Stimulated activated CD8-positive, alpha-beta memory T cell treated with anti-CD3 and anti-CD28 coated beads, Interleukin-4, amount 100 ng/mL, for 1 hour (primary cell): ENCODE measurements at places on chromosomes 3 and 15.

GRCh38 chr3:32303399-32303747 lies 64.9 kb downstream of the CMTM8 start:
- DNase-seq, result no peak

DNA sequence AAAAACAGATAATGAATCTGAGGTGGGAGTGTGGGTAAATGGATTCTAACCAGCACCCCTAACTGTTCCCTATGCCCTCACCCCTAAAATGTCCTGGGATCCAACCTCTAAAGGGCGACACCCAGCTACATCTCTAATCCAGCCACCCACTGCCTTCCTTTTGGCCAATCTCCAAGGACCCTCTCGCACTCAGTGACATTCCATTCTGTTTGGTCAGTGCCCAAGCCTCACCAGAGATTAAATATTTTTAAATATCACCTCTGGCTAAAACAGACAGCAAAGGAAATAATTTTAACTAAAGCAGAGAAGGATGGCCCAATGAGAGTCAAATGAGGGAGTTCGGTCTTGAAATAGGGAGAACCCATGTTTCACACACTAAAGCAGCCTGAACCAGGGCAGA lies 19.9 kb upstream of the SCN10A start:
- no peak for DNase-seq

DNA sequence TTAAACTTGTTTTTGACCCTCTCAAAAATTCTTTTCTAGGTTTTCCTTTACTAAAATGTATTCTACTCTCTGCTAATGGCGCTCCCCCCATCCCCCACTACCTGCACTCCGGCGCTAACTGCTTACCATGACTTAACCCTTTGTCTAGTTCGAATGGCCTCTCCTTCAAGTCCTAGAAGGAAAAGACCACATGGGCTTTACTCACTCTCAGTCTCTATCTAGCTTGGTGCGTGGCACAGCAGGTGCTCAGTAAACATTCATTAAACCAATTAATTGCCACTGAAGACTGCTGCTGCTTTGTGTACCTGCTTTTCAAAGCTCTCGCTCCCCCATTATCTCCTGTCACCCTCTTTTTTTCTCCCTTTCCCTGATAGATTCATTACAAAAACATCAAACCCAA lies 457.7 kb upstream of the THRB start:
- no peak for DNase-seq

- DNase-seq, result no peak
These were observed 492.6 kb downstream of the LPP start for GRCh38 chr3:188646592-188646991.

- no peak for DNase-seq
These were observed 9.6 kb upstream of the CFAP44 start for GRCh38 chr3:113450911-113451310.
